ENCODE measurements at places on chromosomes 12 and 14.

GRCh38 chr12:6180268-6181051 lies 19.7 kb upstream of the CD9 start:
- no peak for DNase-seq

- no peak for DNase-seq
Measured at GRCh38 chr12:41287500-41288141, 99.5 kb downstream of the PDZRN4 start.

DNA sequence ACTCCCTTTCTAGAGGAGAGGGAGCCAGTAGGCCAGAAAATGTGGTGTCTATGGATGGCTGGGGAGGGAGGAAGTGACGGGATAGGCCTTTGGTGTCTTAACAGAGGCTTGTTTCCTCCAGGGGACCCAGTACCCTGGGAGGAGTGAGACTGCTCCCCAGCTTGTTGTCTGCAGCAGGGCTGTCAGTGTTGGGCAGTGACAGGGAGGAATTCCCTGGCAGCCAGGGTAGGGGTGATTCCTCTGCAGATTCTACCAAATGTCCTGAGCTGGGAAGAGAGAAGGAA lies 64.0 kb downstream of the GALNT16 start:
- no peak for DNase-seq

GRCh38 chr12:124994437-124994975 lies 1.1 kb downstream of the BRI3BP start:
- DNase-seq: no peak

GRCh38 chr14:95918466-95918865 lies 41.8 kb downstream of the TUNAR start:
- no peak for DNase-seq

DNA sequence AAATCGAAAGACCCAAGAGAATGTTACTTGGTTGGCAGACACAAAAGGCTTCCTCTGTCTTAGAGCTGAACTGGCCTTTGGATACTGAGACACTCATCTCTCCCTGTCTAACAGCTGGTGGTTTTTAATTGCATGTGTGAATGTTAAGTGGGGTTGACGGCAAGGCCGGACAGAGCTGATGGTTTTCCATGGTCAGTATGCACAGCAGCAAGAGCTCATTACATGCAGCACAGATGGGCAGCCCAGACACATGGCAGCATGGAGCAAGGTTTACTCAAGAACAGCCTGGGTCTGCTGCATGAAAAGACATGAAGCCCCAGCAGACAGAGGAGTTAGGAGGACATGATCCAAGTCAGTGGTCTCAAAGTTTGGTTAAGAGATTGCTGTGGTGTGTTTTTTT lies 27.8 kb upstream of the CACNA2D4 start:
- DNase-seq: no peak

DNA sequence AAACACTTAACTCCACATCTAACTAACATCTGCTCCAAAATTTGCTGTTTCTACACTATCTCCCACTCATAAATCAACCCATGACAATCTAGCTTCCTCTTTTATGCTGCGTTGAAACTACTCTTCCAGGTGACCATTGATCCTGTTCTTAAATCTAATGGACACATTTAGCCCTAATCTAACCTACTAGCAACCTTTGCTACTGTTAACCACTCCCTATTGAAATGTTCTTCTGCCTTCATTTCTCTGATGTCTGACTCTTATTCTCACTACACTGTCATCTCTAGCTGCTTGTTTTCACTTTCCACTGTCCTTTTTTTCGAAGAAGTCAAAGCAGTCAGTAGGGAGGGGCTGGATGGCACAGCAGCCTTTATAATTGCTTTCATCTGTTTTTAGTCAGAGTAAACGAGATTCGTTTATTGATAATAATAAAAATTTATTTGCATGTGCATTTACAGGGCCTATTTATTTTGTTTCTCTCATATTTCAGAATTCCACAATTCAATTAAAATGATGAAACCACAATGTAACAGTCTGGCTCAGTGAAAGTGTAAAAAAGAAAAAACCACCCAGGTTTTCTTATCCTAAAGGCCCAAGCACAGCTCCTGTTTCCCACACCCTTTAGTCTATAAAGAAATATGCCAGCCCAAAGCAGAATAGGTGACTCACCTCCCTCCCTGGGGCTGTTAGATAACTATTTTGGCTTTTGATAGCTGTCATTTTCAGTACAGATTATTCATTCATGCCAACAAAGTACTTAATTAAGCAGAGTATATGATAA lies 44.9 kb downstream of the ATP2B1 start:
- no peak for DNase-seq

- peak; percentile 70 for DNase-seq
Measured at GRCh38 chr14:100679707-100680438, 46.8 kb upstream of the DLK1 start.

DNA sequence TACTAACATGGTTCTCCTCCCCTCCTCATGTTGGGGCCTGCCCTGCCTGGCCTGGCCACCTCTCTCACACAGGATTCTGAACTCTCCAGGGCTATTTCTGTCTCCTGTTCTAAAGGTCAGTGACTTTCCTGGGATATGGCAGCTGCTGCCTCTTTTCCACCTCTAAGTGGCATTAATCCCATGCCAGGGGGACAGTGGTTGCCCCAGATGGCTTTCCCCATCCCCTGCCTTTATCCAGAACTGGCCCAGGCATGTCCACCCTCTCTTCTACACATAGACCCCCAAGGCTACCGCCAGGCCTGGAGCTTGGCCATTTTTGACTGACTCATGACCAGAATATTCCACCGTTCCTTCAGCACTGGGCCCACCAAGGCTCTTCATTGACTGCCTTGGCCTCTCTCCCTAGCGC lies 90.4 kb downstream of the IRF2BPL start:
- DNase-seq: no peak

- DNase-seq: no peak
Measured at GRCh38 chr12:21111732-21112131, 19.3 kb upstream of the SLCO1B1 start.

- no peak for DNase-seq
Measured at GRCh38 chr14:91706996-91707395, 24.9 kb downstream of the CATSPERB start.

- no peak for DNase-seq
Measured at GRCh38 chr12:9926876-9927275, 5.3 kb downstream of the CLEC2A start.

All from left renal cortex interstitium (tissue), 4 donors.